Stimulated activated CD8-positive, alpha-beta memory T cell treated with anti-CD3 and anti-CD28 coated beads, Interleukin-7, amount 100 ng/mL, for 48 hours (primary cell): ENCODE measurements at places on chromosomes 2 and 18.

DNA sequence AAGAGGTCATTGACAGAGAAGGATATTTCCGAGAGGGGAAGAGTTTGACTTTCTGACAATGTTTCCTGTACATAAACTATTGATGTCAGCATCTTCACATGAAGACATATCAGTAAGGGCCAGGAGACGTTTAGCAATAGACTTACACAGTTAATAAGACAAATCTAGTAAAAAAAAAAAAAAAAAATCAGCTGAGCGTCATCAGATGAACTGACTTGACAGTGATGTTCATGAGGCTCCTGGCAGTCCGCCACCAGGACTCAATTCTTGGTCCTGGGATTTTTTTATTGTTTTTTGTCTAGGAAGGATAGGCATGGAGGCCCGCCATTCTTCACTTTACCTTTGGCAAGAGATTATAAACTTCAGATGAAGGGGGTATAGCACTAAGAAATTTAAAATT lies 14.5 kb downstream of the MRPL44 start:
- no peak for DNase-seq

DNA sequence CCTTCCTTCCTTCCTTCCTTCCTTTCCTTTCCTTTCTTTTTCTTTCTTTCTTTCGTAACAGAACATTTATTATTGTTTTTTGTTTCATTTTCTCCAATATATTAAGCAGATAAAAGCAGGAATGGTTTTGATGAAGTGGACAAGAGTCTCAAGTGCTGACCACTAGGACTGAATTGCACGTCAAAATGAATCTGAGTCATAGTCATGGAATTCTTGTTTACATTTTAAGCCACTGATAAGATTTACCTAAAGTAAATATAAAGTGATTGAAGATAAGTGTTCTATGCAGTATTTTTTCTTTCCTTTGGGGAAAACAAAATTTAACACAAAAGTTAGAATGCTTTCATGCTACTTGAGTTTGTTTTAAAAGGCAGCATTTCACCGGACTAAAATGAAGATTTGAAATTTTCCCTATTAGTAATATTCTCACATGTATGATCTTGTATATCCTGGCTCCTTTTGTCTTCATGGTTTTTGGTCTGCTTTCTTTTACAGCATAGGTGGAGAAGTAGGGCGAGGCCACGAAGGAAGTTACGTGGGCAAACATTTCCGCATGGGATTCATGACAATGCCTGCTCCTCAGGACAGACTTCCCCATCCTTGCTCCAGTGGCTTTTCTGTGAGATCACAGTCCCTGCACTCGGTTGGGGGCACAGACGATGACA lies 113.5 kb downstream of the NYAP2 start:
- no peak for DNase-seq

DNA sequence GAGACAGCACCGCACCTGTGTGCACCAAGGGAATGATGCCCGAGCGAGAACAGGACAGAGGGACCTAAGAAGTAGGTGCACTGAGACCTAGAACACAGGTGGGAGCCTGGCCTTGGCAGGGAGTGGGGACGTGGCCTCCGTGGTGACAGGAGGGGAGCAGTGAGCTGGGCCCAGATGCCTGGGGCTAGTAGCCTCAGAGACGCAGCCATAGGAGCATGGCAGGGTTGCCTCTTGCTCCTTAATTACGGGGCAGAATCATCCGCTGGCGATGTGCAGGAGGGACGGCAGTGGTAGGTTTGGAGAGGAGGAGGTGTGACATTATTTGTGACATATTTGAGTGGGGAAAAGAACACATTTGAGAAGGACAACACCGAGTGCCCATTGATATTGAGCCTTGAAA lies 57.0 kb upstream of the HPCAL1 start:
- no peak for DNase-seq

- DNase-seq = peak; percentile 35
Measured at GRCh38 chr2:105926960-105927678, 182.4 kb downstream of the NCK2 start.

GRCh38 chr2:206353685-206354084 lies 79.2 kb downstream of the ZDBF2 start:
- DNase-seq = no peak

DNA sequence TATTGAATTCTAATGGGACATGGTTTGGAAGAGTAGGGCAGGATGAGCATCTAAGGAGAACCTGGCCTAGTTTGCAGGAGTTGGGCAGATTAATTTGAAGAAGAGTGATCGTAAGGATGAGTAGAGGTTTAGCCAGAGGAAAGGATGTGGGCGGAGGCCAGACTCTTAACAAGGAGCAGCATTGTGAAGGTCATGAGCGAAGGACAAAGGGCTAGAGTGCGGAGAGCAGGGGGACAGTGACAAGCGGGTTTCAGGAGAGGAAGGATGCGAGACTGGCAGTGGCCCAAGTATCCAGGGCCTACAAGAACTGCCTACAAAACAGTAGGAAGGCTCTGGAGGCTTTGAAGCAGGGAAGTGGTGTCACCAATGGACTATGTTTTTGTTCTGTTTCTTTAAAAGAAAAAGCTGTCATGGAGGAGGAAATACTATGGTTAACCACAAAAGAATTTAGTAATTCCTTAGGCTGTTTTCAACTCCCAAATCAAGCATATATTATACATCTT lies 20.1 kb downstream of the SLC66A3 start:
- DNase-seq = no peak

DNA sequence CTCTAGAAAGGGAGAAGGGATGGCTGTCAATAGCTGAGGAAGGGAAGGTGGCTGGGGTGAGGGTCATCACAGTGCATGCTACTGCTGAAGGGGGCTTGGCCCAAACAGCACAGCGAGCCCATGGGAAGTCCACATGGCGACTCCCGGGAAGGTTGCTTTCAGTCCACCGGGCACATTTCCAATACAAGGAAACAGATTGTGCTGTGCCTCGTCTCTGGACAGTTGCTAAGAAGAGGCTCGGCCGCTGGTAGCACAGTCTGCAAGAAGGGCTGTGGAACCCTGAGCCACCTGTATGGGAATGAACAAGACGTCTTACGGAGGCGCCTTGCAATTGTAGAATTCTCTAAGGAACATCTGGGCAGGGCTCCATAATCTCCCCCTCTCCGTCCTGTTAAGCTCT lies 123.1 kb downstream of the CELF4 start:
- no peak for DNase-seq

GRCh38 chr2:165587335-165587938 lies 117.9 kb downstream of the CSRNP3 start:
- no peak for DNase-seq

DNA sequence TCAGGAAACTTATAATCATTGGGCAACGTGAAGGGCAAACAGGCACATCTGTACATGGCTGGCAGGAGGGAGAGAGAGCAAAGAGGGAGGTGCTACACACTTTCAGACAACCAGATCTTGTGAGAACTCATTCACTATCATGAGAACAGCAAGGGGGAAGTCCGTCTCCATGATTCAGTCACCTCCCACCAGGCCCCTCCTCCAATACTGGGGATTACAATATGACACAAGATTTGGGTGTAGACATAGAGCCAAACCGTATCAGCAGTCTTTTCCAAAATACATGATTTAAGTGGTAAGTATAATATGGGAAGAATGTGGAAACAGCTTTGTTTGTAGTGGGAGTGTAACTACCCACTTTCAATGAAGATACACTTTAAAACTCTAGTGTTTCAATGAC lies 65.0 kb downstream of the EPB41L5 start:
- no peak for DNase-seq

GRCh38 chr18:42374961-42375360 lies 419.9 kb downstream of the PIK3C3 start:
- no peak for DNase-seq

GRCh38 chr18:13032173-13032572 lies 41.0 kb downstream of the CEP192 start:
- no peak for DNase-seq

DNA sequence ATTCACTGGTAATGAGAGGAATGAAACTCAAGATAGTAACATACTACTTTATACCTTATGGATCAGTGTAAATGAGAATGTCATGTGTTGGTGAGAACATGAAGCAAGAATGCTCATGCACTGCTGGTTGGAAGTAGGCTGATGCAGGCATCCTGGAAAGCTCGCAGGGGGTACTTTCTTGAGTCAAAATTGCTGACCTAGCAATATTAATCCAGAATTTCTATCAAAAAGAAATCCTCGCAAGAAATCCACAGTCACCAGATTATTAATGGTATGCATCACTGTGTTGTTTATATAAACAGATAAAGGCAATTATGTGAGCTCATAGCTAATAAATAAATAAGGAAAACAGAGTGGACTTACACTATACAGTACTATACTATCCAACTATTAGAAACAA lies 713.7 kb upstream of the PKDCC start:
- DNase-seq = no peak

- no peak for DNase-seq
Measured at GRCh38 chr2:127007652-127008051, 99.3 kb downstream of the BIN1 start.

- no peak for DNase-seq
Measured at GRCh38 chr18:25595274-25596060, 243.5 kb upstream of the ZNF521 start.

DNA sequence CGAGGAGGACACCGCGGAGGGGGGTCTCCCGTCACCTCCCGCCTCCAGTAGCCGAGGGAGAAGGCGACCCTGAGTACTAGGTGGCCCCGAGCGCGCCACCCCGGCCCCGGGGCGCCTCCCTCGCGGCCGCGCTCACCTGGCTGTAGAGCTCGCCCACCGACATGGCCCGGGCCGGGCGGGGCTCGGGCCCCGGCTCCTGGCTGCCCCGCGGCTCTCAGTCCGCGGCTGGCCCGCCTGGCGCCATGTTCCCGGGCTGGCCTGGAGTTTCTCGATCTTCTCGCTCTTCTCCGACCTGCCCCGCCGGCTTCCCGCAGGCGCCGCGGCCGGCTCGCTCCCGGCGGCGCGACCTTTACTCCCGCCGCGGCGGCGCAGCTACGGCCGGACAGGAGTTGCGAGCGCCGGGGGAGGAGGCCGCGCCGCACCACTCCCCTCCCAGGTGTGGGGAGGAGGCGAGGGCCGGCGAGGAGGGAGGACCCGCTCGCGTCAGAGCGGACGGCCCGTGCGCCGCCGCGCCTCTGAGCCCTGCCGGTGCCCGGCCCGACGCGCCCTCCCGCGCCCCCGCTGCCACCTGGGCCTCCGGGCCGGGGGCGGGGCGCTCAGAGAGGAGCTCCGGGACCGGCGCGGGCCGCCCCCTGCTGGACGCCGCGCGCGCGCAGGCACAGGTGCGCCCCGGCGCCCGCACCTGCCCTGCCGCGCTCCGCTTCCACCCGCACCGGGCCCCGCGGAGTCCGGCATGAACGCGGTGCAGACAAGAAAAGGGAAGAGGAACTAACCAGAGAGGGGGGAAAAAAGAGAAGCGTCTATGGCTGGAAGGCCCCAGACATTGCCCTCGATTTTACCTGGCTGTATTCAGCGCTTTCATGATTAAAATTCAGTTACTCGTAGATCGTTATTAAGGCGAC lies at the start of gene MYO5B:
Gene MYO5B (minus strand): TSS at position 517 of the 902 bp plus-strand sequence. CDS start 354 bp downstream, at position 163.
- DNase-seq = no peak
